ENCODE measurements at places on chromosomes 5 and 9. TPM values are rescaled to one million over a fixed set of nuclear protein-coding genes. Genes with fewer than 3 reads are reported as not detected.

- no peak for DNase-seq
These were observed 46.7 kb downstream of the IL31RA start for GRCh38 chr5:55897905-55898304.

DNA sequence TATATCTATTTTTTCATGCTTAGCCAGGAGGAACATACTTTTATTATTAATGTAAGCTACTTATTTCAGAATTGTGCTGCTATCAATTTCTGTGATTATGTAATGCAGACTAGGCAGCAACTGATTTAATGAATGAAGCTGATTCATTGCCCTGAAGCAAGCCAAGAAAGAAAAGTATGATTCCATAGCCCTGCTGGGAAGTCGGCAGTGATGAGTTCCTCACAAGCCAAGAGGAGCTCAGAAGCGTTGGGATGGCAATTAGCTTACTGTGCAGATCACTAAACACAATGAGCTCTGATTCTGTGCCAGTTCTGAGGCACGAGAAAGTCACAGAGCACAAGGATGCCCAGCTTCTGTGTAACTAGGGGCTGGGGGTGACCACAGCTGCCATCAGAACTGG lies 254.3 kb upstream of the KLF9 start:
- no peak for DNase-seq

DNA sequence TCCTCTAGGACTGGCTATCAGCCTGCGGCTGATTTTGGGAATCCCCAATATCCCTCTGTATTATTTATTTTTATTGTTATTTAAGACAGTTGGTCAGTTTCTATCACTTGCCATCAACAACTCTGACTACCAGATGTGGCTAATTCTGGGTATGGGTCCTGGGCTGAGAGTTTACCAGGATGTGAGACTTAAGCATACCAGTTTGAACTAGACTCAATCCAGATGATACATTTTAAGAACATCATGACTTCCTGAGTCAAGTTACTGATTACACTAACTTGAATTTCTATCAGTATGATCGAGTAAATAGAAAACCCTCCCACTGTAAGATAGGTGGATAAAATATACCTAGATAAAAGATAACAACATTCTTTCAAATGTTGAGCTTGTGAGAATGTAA lies 634.0 kb downstream of the MAT2B start:
- no peak for DNase-seq

DNA sequence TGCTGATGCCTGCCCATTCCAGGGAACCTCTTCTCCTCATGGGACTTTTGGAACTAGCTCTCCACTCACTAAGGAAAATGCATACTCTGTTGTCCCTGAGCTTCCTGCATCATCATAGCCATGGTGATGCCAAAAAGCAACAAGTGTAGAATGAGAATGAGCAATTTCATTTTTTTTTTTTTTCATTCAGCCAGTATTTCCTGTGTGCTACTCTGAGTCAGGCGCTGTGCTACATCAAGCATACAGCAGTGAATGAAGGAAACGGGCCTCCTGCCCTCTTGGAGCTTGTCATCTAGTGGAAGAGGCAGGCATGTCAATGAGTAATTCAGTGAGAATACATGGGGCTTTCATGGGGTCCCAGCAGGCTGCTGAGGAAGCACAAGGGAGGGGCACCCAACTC lies 483.1 kb downstream of the BNC2 start:
- no peak for DNase-seq

DNA sequence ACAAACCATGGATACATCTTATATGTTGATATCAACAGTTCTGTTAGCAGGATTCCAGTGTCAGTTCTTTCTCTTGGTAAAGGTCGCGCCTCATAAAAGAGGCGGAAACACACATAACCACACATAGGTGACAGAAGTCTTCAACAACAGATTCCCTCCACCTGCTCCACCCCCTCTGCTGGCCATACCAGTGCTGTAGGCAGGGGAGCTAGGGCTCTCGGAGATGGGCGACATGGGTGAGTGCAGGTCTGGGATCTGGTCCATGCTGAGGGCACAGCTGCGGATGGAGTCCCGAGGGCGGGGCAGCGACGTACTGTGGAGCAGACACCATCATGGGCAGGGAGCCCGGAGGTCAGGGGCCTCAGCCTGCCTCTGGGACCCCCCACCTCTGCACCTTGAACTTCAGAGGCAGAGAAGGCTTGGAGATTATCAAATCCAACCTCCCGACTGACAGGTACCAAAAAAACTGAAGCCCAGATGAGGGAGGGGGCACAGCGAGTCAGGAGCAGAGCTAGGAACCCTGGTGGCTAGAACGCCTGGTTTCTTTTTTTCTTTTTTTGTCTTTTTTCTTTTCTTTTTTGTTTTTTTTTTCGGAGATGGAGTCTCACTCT lies 12.0 kb upstream of the TOR2A start:
- DNase-seq = no peak

DNA sequence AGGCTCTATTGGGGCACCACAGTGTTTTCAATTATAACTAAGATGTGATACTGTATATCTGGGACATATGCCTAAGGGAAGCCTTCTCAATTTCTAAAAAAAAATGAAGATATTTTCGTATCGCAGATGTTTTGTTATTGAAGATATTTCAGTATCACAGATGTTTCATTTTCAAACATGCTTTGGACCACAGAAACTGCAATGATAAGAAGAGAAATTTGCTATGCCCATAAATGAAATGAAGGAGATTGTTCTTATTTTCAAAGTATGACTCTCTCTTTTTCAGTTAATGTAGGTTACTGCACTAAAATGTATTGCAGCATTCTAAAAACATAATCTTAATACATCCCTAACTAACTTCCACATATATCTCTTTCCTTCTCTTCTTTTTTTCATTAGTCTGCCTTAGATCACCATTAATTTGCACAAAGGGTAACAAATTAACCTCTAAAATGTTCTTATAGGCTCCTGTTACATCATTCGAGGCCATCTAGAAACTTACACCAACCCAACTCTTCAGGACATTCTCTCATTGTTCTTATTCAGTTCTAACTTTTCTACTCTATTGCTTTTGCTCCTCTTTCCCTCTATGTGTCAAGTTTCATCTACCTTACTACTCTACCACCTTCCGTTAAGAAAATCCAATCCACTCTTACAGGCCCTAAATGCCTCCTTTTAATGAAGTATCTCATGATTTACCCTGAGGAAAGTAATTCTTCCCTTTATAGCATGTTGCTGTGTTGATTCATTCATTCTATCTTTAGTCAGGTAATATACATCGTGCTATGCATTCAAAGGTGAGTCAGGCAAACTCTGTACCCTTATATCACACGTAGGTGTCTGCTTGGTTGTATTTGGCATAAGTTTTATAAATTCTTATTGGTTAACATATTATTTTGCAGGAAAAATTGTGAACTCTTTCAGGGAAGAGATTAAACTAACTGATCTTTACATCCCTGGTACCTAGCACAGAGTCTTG lies 70.5 kb downstream of the ST8SIA4 start:
- no peak for DNase-seq

DNA sequence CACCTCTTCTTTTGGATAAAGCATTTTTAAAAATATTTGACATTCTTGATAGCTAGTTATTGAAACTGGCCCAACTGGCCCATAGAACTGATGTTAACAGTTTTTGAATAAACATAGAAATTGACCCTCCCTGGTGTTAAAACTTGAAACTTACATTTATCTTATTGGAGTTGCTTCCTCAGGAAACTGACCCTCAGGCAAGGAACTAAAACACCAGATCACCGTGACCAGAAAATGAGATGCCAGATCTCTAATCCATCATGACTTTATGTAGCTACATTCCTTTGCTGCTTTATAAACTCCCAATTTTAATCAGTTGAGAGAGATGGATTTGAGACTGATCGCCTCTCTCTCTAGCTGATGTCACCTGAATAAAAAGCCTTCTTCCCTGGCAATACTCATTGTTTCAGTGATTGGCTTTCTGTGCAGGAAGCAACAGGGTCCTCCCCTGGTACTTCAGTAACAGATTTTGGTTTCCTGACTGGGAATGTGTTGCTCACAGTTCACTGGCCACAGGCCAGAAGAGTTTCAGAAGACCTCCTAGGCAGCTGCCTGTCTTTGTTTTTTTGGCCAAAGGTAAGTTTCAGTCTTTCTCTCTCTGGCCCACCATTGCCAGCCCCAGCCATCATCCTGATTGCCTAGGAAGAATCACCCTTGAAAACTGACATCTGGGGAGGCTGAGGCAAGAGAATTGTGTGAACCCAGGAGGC lies 212.4 kb downstream of the DTWD2 start:
- no peak for DNase-seq

DNA sequence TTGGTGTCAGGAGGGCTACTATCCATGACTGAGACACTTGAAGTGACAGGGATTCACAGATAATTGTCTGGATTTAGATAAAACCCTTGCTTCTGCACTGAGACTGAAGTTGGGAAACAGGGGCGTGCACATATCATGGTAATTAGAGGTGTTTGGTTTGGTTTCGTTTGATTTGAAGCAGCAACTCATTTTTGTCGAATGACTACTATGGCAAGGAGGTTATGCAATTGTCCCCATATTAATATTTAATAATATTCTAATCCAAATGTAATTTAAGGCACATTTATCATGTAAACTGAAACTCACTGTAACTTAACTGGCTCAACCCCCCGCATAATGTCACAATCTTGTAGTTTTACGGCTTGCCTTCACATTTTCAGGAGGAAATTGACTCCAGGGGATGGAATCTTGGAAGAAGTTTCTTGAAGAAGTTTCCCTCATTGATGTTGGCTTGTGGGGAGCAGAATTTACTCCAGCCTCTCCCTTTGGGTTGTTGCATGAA lies 12.5 kb downstream of the ZNF366 start:
- DNase-seq = no peak

DNA sequence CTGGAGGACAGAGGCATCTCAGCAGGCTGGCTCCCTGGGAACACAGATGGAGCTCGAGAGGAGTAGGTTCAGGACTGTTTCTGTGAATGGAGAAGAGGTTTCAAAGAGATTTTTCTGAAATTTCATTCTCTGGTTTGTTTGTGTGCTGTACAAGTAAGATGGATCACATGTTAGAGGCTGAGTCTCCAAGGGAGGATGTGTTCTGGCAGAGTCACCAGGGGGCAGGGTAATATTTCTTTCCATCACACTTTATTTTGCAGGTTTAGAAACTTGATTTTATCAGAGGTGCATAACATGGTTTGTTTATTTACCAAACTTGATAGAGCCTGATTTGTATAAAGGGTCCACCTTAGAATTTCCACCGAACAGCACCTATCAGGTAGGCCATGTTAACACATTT lies 69.2 kb upstream of the ARL15 start:
- no peak for DNase-seq

DNA sequence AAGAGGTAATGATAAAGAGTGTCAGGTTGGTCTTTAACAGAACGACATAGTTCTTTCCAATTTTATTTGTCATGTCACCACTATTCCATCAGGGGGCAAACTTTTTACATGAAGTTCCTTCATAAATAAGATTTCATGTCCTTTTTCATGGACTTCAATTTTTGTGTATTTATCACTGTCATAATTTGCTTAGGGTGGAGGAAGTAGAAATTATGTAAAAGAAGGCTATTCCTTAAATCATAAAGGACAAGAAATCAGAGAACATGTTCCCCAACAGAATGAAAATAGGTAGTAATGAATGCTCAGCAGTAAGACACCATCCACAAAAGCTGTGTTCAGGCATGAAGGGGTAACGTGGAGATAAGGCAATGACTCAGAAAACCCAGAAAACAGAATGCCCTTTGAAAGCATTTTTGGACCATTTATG lies 72.7 kb downstream of the ZFAND5 start:
- DNase-seq = no peak

DNA sequence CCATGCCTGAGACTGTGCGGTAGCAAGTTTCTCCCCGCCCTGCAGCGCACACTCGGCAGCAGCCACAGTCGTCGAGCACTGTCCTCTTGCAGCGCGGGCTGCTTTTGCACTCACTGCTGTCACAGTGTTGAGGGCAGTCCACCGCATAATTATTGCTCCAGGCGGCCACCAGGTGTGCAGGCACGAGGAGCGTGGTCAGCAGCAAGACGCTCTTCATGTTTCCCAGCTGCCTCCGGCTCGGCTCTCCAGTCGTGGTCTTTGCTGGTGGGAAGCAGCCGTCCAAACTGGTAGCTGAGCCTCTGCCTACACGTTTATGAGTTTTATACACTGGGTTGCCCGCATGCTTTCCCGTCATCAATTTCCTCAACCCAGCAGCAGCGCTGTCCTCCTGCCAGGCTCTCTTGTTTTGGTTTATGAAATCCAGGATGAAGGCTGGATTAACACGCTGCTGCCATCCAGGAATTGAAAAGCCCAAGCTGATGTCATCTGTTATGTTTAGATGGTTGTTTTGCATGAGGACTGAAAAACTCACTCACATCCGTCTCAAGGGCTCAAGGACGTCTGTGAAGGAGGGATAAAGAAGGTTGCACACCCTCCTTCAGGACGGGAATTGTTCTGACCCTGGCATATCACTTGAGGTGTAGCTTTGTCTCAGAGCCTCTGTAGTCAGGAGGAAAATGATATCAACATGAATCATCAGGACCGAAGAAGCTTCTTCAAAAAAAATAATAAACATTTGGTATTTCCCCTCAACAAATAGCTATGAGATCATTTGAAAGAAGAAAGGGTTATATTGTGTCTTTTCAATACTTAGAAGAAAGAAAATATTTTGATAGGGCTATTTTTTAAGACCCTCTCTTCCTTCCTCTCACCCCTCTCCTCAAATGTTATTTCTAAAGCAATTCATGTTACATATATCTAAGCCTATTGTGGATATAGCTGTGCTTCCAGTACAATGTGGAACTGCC lies at the start of gene ESM1:
ESM1 (minus strand) TSS at position 293 of the 968 bp plus-strand sequence; CDS start at position 217, 76 bp downstream.
- DNase-seq = peak; percentile 26

- no peak for DNase-seq
These were observed 5.1 kb upstream of the TOR4A start for GRCh38 chr9:137272241-137273094.

GRCh38 chr9:131296460-131296859 lies 6.9 kb downstream of the PLPP7 start:
- no peak for DNase-seq

DNA sequence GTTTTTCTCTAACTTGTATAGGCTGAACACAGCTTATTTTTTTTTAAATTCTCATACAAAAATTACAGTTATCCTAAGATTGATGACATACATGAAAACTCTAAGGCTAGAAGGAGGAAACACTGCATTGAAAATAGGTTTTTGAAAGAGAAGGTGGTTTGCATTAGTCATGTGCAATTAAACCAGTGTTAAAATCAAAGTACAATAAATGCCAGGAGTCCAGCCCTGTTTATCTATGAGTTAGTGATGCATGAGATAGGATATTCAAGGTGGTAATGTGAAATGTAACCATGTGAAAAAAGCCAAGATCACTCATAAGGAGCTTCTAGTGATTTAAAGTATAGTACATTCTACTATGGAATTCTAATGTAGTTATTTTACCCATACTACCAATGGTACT lies 444.9 kb upstream of the CYLC2 start:
- no peak for DNase-seq

Gene PGM5
- polyA plus RNA-seq = not detected

Gene NR6A1
- polyA plus RNA-seq = 1.1 TPM

Gene DCTN3
- 71.0 TPM for polyA plus RNA-seq

Gene TXNDC8
- not detected for polyA plus RNA-seq

Gene ZNF782
- polyA plus RNA-seq = 1.4 TPM

Gene SNCAIP
- polyA plus RNA-seq = not detected

Gene ERAP2
- polyA plus RNA-seq = 41.0 TPM

Gene SLC22A4
- polyA plus RNA-seq = 1.4 TPM

Gene PCDHB2
- 1.1 TPM for polyA plus RNA-seq

Measured in keratinocyte (primary cell).